ENCODE measurements at places on chromosomes 6 and 20.

- no peak for DNase-seq
These were observed 144.6 kb downstream of the MTHFD1L start for GRCh38 chr6:151010071-151010470.

GRCh38 chr20:37053230-37053950 lies 42.4 kb downstream of the RBL1 start:
- DNase-seq, result no peak

GRCh38 chr20:57567471-57568079 lies 6.7 kb downstream of the PCK1 start:
- DNase-seq, result no peak

- DNase-seq, result peak; percentile 24
These were observed 207.3 kb downstream of the GMDS start for GRCh38 chr6:2038092-2038491.

- DNase-seq, result no peak
These were observed 29.0 kb downstream of the CEBPB start for GRCh38 chr20:50219600-50219999.

- no peak for DNase-seq
These were observed 69.5 kb downstream of the PREX1 start for GRCh38 chr20:48758206-48758820.

DNA sequence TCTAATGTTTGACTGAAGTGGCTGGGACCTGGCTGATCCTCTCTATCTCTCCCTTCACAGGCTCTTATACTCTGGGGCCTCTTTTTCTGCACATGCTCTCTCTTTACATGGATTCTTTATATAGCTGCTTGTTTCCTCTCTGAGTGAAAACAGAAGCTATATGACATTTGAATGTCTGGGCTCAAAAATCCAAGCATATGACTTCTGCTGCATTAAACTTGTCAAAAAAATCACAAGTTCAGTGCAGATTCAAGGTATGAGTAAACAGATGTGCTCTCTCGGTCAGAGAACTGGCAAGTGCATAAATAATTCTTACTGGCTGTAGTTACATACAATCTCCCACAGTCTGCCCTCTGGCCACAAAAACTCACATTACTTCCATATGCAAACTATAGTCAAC lies 96.6 kb downstream of the LCA5 start:
- no peak for DNase-seq

DNA sequence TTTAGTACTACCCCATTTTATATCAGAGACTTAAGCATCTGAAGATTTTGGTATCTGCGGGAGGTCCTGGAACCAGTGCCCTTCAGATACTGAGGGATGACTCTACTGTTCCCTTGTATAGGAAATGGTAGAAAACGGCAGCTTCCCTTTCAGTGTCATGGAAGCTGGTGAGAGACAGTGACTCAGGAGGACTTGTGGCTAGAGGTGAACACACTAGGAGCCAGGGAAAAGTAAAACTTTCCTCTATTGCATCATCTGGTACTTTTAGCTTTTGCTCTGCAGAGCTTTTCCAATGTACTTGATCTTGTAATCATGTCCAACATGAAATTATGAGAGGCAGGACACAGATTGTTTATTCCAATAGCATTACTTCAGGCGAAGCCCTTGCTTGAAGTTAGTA lies 45.0 kb downstream of the RNF144B start:
- DNase-seq, result no peak

DNA sequence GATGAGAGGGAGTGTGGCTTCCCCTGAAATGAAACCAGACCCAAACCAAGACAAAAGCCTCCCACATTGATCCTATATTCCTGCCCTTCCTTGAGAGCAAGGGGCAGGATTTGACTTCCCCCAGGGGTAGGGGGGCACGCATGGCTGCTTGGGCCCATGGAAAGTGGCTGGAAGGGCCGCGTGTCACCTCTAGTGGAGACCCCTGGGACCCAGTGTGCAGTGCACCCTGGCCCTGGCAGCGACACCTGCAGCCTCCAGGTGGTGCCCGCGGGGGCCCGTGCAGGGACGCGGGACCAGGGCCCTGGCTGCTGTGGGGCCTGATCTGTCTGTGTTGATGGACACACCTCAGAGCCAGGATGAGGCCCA lies 18.0 kb upstream of the SLCO4A1 start:
- peak; percentile 52 for DNase-seq

DNA sequence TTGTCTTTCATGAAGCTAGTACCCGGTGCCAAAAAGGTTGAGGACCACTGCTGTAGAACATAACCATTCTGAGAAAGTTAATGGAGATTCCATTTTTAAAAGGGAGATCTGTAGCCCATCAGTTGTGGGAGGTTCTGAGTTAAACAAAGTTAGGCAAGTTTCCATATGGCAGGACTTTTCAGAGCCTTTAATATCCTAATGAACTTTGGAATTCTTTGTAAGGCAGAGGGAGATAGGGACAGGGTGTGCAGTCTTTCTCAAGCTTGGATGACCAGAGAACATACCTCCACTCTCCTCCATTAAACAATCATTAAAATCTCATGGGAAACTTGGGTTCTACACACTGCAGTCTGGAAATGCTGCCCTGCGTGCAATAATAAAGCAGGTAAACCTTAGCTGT lies 14.8 kb downstream of the ADGRF4 start:
- no peak for DNase-seq

- DNase-seq, result no peak
These were observed 30.2 kb downstream of the PANK2 start for GRCh38 chr20:3919352-3919751.

GRCh38 chr6:5403076-5403475 lies 141.8 kb downstream of the FARS2 start:
- DNase-seq, result no peak

DNA sequence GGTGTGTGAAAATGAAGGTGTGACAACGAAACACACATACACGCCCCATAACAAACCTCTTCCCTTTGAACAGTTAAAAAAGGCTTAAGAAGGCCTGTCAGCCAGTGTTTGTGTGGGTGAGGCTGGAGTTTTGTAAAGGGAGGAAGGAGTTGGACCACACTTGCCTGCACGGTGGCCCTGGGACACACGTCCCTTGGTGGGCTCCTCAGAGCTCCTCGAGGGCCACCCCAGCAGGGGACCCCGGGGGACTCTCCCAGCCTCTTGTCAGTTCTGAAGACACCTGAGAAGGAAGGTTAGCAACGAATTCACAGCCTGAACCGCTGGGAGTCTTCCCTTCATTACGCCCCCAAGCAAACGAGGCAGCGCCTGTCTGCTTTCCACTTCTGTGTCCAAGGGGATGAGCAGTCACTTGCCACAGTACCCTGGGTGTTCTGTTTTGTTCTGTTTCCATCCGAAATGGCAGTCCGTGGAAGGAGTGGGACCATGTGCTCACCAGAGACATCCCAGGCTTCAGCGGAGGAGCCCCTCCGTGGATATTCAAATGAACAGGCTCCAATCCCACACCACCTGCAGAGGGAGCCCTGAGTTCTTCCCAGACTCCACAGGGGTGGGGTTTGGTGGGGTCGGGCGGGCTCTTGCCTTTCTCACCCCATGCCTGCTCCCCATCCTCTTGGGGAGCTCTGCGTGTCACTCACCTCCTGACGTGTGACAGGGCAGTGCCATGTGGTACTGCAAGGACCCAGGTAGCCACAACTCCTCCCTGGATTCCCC lies 68.6 kb downstream of the NRN1 start:
- DNase-seq, result no peak

DNA sequence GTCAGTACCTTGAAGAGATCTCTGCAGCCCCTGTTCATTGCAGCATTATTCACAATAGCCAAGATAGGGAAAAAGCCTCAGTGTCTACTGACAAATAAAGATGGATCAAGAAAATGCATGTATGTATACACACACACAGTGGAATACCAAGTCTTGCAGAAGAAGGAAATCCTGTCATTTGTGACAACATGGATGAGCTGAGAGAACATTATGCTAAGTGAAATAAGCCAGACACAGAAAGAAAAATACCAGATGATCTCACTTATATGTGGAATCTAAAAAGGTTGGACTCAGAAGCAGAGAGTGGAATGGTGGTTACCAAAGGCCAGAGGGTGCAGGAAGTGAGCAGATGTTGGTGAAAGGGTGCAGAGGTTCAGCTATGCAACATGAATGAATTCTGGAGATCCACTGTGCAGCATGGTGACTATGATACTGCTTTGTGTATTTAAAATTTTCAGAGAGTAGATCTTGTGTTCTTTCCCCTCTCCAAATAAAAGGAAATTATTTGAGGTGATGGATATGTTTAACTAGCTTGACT lies 11.0 kb upstream of the SLC22A1 start:
- no peak for DNase-seq

- DNase-seq, result no peak
These were observed 183.4 kb downstream of the LY86 start for GRCh38 chr6:6771964-6772363.

DNA sequence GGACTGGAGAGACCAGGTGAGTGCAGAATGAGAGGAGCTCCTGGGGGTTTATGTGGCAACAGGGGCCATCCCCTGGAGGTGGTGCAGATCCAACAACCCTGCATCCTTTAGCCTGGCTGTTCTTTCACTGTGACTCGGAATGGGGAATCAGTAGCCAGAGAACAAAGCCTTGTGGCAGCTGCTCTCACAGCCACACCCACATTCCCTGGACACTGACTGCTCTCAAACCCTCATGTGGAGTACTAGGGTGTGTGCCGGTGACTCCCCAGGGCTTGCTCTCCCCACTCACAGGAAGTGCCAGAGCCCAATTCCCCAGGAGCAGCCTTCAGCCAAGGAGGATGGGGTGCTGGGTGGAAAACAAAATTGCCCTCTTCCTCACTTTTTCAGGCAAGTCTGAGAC lies 30.2 kb upstream of the GGTLC1 start:
- no peak for DNase-seq

Measured in activated CD4-positive, alpha-beta T cell treated with anti-CD3 and anti-CD28 coated beads for 36 hours (primary cell).